AG04449 (cell line): ENCODE measurements at places on chromosomes 7 and 10.
A peak's percentile ranks its signal among the peaks of the same experiment; 100 is the strongest.

GRCh38 chr10:1464881-1465417 is 272.4 kb downstream of the ADARB2 start:
- DNase-seq = no peak

GRCh38 chr7:12389089-12389700 is 14.5 kb downstream of the VWDE start:
- DNase-seq = peak; percentile 14

DNA sequence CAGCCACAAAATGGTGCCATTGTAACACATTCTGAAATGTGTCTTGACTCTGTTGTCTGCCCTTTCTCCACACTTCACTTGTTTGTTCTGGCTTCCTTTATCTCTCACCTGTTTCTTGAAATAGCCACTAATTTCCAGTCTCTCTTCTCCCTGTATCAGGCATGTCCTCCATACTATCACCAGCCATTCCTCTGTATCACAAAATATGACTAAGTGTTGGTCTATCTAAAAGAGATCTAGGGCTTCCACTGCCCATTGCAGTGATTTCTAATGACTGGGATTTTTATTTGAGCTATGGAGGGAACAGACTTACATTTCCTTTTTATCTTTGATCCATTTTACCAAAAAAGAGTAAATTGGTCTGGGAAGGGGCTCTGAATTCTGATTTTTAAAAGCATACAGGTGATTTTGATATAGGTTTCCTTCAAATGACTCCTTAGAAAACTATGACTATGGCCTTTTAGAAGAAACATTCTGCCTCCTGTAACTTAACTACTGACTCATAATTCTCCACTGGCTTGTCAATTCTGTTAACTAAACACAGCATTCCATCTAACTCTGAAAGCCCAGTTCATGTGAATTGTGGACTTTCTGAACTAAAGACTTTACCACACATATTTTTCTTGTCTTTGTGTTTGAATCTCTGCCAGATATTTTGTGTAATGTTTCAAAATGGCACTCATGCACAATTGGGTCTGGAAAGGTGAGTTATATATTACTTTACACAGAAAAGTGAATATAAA is 1121.4 kb downstream of the XPNPEP1 start:
- no peak for DNase-seq

DNA sequence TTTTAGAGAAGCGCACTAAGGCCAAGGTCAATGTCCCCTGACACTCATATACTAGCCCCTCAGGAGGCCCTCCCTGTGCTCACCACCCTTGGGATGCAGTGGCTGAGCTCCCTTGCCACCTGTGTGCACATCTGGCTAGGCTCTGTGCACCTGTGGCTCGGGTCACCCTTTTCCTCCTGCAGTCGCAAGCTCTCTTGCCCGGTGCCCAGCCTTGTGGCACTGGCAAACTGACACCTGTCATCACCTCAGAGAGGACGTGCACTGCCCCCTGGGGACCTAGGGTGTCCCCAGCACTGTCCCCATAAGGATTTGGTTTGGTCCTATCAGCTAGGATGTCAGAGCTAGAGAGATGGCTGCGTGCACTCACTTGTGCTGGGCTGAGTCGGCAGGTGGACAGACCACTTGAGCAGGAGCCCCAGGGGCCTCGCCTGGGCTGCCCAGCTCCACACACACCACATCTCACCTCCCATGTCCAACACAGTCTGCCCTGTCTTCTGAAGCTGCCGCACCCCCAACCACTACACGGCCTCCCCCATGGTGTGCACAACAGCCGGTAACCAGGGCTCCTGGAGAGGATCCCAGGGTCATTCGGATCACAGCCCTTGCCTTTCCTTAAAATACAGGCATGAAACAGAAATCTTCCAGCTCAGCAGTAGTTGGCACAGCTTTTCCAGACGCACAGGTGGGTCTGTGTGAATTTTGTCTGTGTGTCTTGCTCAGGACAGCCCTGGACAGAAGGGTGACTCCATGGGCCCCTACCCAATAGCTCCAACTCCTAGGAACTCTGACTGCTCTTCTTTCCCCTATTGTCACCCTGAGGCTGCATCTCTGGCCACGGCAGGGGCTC is 111.0 kb downstream of the GRID1 start:
- no peak for DNase-seq
